ENCODE measurements at places on chromosomes 13 and 19. TPM values are rescaled to one million over a fixed set of nuclear protein-coding genes. Genes with fewer than 3 reads are reported as not detected.

DNA sequence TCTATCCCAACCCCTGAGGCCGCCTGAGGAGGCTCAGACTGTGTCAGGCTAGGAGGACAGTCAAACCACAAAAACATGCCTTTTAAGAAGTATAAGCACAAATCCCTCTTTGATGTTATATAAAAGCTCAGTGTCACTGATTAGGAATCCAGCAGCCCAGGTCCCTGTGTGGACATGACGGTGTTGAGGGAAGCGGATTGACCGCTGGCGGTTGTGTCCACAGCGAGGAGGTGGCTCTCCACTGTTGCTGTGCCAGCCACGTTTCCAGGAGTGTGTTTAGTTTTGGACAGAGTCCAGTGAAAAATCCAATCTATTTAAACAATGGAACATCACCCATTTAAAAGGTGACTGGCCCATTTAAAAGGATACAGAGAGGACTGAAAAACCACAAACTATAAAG, 7.5 kb upstream of the GJA3 start:
- no peak for DNase-seq
- H3K4me3 ChIP-seq: no peak overlapping the region
- H3K27ac ChIP-seq: no peak overlapping the region
- peaks cover 2% of the 10 kb centered on the region for H3K4me1 ChIP-seq

DNA sequence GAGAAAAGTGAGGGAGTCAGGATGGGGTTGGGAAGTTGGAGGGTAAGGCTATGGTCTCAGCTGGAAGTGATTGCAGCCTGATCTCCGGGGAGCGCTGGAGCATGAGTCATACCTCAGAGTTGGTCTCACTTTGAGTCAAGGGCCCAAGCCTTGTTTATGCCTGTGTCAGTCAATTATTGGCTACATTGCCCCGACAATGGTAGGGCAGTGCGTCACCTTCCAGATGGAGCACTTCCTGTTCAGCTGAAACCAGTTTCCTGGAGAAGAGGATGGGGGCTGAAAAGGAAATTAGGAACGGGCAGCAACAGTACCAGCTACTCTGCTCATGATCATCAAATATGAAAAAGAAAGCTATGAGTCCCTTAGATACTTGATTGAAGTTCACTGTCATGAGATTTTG, 60.4 kb downstream of the ADGRE1 start:
- peaks cover 34% of the 10 kb centered on the region for H3K27me3 ChIP-seq
- no peak for DNase-seq
- H3K4me1 ChIP-seq: no peaks in the 10 kb centered on the region
- H3K27ac ChIP-seq: no peak overlapping the region

- peaks cover 68% of the 10 kb centered on the region for H3K4me1 ChIP-seq
- no peaks in the 10 kb centered on the region for H3K36me3 ChIP-seq
- no peak overlapping the region for H3K4me3 ChIP-seq
- DNase-seq: no peak
These were observed 39.2 kb downstream of the STK24 start for GRCh38 chr13:98537740-98538139.

DNA sequence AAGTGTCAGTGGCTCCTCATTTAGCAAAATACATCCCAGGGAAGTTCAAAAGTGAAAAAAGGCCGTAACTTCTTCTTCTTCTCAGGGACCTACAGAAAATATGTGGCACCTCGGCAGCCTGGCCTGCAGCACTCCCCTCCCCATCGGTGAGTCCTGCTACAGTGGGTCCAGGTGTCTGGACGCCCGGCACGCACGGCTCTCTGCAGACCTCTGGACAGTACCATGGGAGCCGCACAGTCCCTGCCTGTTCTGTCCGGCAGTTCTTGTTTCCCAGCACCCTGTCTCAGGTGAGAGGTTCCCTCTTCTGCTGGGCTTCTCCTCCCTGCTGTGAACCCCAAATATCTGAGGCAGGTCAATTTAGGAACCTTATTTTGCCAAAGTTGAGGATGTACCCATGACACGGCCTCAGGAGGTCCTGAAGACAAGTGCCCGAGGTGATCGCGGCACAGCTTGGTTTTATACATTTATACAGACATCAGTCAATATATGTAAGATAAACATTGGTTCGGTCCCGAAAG, 36.8 kb upstream of the ALOX5AP start:
- peaks cover 2% of the 10 kb centered on the region for H3K27me3 ChIP-seq
- no peak overlapping the region for H3K27ac ChIP-seq
- no peak for DNase-seq
- peaks cover 30% of the 10 kb centered on the region for H3K4me1 ChIP-seq
- H3K4me3 ChIP-seq: no peak overlapping the region

Gene FFAR3
- total RNA-seq: not detected

Gene CYP2F1
- total RNA-seq: not detected

Gene KRTDAP
- total RNA-seq: not detected

Gene KCTD4
- not detected for total RNA-seq

All from neural crest cell (in vitro differentiated cells).